ENCODE measurements at places on chromosomes 11 and 22.
A peak's percentile ranks its signal among the peaks of the same experiment; 100 is the strongest.

DNA sequence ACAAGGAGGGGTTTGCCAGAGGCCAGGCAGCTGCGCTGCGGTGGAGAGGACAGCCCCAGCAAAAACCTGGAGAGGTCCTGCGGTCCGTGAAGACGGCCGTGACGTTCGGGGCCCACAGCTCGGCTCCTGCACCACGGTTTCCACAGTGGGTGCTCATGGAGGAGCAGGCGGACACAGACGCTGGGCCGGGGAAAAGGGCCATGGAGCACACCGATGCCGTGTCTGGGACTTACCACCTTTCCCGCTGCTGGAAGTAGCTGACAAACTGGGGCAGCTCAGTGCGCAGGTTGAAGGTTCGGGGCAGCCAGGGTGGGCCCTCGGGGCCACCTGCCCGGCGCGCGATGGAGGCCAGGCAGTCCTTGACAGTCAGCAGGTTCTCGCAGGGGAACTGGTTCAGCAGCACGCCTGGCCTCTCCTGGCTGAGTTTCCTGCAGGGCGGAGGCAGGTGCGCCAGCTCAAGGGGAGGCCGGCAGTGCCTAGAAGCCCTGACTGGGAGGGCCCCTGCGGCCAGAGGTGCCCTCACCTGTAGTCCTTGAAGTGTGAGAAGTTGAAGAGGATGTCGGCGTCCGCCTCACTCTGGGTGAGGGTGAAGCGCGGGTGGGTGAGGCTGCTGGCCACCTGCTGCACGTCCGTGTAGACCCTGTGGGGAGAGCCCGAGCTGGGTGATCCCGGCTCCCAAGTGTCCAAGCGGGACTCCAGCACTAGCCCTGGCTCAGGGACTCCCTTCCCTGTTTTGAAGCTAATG, 12.8 kb downstream of the TTLL12 start:
- DNase-seq, result no peak

- no peak for DNase-seq
These were observed 1.5 kb downstream of the ASPHD2 start for GRCh38 chr22:26430600-26430999.

DNA sequence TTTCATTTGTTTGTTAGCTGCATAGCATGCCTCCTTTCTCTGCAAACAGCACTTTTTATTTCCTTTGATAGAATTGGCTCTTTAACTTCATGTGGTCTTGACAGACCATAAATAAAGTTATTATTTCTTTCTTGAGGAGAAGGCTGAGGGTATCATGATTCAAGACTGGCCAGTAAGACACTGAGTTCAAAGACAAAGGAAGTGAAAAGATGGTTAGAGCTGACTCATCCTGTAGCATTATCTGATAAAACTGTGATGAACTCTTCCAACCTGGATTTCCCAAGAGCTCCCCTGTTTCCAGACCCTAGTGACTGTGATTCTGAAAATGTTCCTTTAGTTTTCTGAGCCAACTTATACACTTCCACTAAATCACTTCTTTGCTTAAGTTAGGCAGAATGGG, 179.3 kb upstream of the FAT3 start:
- no peak for DNase-seq

DNA sequence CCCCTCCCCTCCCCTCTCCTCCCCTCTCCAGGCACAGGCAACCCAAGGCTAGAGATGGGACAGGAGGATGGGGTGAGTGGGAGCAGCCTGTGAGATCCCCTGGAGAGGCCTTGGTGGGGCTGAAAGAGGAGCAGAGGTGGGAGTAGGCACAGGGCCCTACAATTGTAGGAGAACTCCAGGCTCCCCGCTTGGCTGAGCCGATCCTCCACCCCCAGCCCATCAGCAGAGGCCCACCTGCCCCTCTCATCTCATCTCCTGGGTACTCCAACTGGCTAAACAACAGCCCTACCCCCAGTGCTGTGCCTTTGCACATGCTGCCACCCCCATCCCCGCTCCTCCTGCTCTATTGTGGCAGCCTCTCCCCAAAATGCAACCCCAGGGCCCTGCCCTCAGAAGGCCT, 52.0 kb upstream of the A4GALT start:
- DNase-seq, result no peak

DNA sequence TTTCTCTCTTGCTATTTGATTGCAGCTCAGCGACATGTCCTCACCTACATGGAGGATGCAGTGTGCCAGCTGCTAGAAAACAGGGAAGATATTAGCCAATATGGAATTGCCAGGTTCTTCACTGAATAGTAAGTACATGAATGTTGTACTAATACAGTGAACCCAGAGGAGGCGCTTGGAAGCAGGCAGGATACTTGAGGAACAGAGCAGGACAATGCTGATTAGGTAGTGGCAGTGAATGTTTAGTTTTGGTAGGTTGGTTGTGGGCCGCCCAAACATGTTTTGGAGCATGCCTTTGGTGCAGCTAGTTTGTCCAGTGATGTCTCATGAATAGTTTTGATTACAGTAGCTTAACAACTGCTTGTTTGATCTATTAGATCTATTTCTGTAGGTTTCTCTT, 50.6 kb downstream of the CSTPP1 start:
- DNase-seq, result no peak

DNA sequence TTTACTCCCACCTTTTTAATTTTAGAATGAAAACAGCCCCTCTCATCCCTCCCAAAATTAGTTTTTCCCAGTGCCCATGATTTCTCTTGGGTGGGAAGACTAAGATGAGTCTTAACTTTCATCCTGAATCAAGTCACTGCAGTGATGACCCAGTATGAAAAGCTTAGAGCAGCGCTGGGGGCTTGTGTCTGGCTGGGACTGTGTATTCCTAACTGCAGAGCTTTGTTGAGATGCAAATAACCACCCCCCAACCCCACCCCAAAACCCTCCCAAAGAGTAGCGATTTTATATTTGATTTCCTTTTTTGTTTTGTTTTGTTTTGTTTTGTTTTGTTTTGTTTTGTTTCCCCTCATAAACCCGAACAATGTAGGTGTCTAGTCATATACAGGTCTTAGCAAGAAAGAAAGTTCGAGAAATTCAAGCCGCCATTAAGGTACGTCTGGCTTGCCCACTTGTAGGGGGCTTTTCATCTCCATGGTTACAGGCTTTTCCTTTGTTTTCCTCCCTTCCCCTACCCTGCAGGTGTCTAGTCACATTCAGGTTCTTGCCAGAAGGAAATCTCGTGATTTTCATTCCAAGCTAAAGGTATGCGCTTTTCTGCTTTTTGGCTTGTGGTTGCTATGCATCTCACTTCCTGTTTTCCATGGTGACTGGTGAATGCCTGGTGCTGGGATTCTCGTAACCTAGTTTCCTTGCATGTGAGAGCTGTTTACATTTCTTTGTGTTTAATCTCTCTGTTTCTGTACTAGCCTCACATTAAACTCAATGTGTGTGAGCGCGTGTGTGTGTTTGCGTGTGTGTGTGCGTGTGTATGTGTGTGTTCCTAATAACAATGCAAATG, 144.6 kb upstream of the RASSF10 start:
- no peak for DNase-seq

DNA sequence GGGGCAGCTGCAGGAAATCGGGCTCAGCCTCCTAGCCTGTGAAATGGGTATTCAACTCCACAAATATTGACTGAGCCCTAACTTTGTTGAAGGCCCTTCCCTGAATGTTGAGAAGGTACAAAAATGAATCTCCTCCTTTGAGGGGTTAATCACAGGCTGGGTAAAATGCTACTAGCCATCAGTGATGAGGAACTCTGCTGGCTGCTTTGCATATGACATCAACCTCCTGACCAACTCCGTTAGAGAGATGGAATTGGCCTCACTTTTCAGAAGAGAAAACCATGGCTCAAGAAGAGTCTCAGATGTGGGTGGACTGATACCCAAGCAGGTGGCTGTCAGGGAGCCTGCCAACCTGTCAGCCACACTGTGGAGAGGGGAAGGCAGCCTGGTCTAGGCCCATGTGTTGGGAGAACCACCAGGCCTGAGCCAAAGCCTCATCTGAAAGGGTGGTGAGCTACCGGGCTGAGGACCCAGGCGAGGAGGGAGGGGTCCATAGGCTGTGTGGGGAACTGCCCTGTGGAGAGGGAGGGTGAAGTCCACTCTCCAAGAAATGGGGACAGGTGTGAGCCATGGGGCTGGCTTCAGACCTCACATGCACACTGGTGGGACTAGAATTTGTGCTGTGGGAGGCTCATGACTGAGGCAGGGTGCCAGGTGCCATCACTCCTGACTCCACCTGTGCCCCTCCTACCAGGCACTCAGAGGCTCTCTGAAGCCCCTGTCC, 11.8 kb downstream of the CDCA5 start:
- no peak for DNase-seq

DNA sequence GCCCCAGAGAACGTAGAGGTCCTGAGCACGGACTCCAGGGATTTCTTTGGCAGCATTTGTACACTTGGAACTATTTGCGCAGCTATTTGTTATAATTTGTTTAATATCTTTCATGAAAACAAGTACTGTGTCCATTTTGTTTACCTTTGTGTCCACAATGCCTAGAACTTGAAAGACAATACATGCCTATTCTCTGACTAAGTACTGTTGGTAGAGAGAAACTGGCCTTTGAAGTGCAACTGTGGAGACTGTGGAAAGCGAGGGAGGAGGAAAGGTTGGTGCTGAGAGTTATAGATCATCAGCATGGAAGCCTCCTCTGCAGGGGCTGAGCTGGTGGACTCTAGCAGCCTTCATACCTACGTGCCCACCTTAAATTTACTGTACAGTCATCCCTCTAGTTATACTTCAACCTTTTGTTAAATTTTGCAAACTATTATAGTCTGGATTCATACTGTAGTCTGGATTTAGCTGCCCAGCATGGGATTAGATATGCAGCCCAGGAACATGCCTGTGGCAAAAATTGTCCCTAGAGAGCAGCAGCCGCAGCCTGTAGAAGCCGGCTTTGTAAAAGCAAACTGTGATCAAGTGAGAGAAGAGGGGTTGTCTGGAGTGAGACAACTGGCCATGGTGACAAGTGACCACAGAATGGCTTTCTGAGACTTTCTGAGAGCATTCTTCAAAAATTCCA, 24.2 kb upstream of the YAP1 start:
- DNase-seq, result no peak

GRCh38 chr11:100872951-100873740, 186.1 kb downstream of the ARHGAP42 start:
- DNase-seq, result no peak

DNA sequence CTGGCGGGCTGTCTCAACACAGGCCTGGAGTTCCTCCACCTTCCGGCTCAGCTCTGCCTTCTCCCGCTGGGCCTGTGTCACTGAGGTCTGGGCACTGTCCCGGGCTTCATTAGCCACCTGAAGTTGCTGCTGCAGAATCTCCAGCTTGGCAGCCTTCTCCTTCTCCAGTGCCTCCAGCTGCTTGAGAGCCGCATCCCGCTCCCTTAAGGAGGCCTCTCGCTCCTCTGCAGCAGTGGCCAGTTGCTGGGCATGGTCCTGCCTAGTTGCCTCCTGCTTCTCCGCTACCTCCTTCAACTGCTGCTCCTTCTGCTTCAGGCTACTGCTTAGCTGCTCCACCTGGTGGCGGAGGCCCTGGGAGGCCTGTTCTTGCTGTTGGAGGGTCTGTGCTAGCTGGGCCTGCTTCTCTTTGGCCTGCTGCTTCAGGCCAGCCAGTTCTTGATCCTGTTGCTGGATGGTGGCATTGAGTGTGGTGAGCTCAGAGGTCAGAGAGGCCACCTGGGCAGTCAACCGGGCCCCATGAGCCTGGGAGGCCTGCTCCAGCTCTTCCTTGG, 16.9 kb downstream of the IL18BP start:
- no peak for DNase-seq

GRCh38 chr11:33899400-33900037, 7.6 kb upstream of the LMO2 start:
- DNase-seq, result no peak

- peak; percentile 1 for DNase-seq
These were observed 4274.9 kb upstream of the OR11H1 start for GRCh38 chr22:11253000-11253511.

DNA sequence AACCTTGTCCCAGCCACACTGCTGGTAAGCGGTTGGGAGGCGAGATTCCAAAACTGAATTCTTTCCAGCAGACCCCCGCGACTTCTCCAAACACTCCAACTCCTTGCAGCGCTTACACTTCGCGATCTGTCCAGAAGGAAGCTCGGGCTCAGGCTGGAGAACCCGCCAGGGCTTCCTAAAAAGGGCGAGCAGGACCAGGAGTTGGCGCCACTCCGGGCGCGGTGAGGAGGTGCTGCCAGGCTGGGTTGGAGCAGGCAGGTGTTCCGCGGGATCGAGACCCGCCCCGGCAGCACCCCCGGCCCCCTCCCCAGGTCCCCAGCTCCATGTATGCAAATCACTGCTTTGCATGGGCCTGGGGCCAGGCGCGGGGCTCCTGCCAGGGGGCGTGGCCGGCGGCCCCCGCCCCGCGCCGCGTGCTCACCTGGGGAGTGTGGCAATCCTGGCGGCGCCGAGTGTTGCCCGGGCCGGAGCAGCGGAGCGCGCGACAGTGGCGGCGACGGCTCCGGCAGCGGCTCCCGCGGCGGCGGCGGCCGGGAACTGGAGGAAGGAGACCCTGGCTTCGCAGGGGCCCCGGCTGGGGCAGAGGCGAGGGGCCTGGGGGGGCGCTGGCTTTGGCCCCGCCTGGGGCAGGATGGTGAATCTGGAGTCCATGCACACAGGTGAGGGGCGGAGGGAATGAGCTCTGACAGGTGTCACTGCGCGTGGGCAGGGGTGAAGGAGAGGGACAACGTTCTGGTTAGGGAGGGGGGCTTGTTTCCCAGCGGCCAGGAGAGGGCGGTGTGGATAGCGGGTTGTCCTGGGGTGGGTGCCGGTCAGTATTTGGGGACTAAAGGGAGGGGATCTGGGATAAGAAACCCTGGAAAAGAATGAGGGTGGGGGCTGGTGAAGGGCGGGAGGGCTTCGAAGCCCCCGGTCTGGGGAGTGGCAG, at the start of gene POU2F3:
Gene POU2F3 (plus strand): TSS at position 428 of the 928 bp plus-strand sequence. CDS start 204 bp downstream, at position 632.
- DNase-seq, result no peak

GRCh38 chr11:69500285-69501120, 19.0 kb downstream of the LINC01488 start:
- DNase-seq, result no peak

All from CD8-positive, alpha-beta T cell (primary cell).